ENCODE measurements at places on chromosomes 11 and 22. TPM values are rescaled to one million over a fixed set of nuclear protein-coding genes. Genes with fewer than 3 reads are reported as not detected.

DNA sequence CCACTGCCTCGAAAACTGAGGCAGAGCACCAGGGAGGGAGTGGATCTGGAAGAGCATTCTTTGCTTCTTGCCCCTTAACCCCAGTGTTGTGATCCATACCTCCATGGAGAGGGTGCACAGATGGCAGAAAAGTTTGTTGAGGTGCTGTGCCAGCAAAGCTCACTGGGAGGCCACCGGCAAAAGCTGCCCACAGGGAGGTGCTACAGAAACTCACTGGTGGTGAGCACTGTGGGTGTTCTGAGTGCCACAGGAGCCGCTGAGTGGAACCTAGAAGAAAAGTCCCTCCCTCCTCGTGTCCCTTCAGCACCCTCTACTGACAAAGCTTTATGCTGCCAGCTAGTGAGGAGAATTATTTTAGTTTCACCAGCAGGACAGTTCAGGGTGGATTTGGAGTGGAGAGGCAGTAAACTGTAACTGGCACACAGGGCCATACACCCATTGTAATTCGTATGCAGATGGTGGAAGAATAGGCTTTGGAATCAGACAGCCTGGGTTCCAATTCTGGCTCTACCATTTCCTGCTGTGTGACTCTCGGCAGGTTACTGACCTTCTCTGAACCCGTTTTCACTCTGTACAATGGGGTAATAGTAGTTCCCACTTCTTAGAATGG, 84.6 kb downstream of the SWAP70 start:
- DNase-seq, result peak; percentile 62

GRCh38 chr11:86151174-86152005, 82.5 kb upstream of the PICALM start:
- DNase-seq, result peak; percentile 39

GRCh38 chr22:22836635-22837034, 51.0 kb upstream of the IGLL5 start:
- DNase-seq, result no peak

GRCh38 chr11:117970400-117971024, 15.7 kb upstream of the IL10RA start:
- no peak for DNase-seq

GRCh38 chr11:129861702-129862522, 33.5 kb downstream of the NFRKB start:
- peak; percentile 88 for DNase-seq

- DNase-seq, result no peak
Measured at GRCh38 chr11:107621081-107621480, 30.1 kb downstream of the ELMOD1 start.

- DNase-seq, result no peak
Measured at GRCh38 chr22:38051261-38051660, 5.9 kb upstream of the PICK1 start.

DNA sequence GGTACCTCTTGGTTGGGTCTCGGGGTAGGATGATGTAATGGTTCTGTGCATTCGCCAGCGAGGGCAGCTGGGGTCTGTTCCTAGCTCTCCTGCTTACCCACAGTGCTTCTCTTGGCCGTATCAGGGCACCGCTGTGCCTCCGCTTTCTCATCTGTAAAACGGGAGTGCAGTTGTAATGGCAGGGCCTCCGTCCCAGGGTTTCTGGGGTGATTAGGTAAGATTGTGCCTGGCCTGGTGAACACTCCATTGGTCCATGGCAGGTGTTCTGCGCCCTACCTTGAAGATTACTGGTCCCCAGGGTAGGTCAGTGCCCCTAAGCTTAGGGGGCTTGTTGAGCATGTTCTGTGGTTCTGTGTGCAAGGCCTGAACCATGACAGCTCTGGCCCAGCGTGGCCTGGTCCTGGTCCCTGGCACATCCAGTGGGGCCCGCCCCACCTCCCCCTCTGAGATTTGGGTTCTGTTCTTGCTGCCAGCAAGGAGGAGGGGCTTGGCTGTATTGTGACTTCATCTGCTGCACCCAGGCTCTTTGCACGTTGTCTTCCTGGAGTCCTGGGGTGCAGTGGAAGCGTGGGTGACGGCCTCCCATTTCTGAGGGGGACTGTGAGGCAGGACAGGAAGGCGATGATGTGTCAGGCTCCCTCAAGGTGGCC, 4.9 kb downstream of the MYRF start:
- DNase-seq, result no peak

- DNase-seq, result no peak
Measured at GRCh38 chr22:30882974-30883533, 85.5 kb downstream of the MORC2 start.

GRCh38 chr11:18012122-18012905, 533 bp downstream of the SERGEF start:
- DNase-seq, result no peak

DNA sequence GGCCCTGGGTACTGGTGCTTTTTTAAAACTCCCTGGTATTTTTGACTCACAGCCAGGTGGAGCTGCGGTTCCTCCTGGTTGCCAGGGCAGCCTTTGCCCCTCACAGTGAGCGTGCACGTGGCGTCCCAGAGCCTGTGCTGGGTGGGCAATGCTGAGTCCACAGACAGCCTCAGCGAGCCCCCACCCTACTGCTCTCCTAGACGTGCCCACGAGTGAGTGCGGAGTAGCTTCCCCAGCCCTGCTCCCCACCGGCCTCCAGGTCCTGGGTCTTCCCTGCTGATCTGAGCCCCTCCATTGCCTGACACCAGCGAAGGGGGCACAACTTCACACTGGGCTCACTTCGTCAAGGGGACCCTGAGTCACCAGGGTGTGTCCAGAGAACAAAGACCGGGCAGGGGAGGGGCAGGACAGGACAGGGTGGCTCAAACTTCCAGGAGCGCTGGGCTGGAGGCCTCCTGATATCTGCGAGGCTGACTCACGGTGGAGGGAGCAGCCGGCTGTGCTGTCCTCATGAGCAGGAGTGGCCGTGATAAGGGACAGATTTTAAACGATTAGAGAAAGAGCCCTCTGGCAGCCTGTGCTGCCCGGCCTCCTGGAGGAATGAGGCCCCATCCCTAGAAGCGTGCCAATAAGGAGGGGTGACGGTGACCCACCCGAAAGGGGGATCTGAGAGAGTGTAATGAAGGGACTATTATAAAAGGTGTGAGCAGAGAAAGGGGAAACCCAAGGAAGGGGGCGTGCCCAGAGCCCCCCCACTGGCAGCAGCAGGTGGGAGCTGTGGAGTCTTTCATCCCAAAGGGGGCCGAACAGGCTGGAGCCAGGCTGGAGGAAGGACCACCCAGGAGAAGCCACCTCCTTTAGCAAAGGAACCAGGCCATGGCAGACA, 129.3 kb upstream of the FGF3 start:
- DNase-seq, result no peak

DNA sequence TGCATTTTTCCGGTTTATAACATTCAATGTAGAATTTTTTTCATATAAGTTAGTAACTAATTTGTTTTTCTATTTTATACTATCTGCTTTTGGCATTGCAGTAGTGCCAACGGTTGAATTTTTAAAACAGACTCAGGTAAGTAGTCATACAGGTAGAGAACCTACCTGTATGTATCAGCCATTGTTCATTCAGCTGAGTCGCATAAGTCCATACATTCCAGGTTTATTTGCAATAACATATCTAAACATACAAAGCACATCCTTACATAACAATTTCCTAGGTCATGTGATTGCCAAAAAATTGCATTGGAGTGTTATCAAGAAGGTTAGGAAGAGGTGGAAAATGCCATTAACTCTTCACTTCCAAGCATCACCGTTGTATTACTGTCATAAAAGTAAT, 1059.3 kb upstream of the CNTN5 start:
- no peak for DNase-seq

DNA sequence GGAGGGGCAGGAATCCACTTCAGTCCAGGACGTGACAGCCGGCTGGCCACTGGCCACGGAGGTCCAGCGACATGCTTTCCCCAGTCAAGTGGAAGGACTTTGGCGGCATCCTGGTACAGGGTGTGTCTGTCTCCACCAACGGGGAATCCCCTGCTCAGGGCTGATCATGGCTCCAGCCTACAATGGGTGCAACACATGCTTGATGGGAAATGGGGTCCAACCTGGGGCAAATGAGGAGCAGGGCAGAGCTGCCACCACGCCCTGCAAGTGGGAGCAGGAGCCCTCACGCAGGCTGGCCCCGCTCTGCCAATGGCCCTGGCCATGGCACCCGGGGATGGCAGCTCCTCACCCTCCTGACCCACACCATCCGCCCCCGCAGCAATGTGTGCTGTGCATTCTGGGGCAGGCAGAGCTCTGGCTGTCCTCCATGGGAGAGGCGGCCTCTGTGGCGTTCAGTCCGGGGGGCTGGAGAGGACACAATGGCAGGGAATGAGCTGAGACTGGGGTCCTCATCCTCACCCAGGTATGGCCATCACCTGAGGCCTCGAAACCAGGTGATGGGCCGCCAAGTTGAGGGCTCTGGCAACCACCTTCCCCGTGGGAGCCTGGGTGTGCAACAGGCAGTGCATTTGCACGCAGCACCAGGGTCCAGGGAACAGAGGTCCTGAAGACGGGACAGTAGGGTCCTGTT, 5.8 kb upstream of the SEPTIN5 start:
- DNase-seq, result no peak

DNA sequence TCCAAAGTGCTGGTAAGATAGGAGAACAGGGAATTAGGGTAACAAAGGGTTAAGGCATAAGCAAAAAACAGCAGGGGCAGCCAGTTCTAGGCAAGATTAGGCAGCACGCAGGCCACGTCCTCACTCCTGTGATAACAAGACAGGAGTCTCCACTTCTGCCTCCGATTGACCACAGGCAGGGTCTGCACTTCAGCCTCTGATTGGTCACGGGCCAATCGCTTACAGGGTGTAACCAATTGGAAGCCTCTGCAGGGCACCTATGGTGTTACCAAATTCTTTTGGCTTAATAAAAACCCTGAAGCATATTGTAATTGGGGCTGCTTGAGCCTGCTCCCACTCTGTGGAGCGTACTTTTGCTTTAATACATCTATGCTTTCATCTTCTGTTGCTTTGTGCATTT, 12.2 kb upstream of the GSTP1 start:
- no peak for DNase-seq

GRCh38 chr22:24952837-24953383, 394 bp downstream of the KIAA1671 start:
- no peak for DNase-seq

GRCh38 chr22:47148956-47149728, 386.7 kb downstream of the TBC1D22A start:
- DNase-seq, result no peak

DNA sequence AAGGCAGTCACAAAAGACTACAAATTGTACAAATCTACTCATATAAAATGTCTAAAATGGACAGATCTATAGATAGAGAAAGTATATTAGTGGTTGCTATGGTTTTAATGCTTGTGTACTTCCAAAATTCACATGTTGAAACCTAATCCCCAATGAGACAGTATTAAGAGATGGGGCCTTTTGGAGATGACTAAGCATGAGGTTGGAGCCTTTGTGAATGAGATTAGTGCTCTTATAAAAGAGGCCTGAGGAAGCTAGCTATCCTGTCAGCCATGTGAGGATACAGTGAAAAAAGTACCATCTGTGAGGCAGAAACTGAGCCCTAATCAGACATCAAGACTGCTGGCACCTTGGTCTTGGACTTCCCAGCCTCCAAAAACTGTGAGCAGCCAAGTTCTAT, 82.6 kb downstream of the CYP2R1 start:
- DNase-seq, result no peak

- DNase-seq, result no peak
Measured at GRCh38 chr11:132782102-132782501, 750.2 kb downstream of the OPCML start.

The ESRRA gene
- 47.2 TPM for total RNA-seq

The PRRG4 gene
- 3.1 TPM for total RNA-seq

The SLC2A11 gene
- total RNA-seq, result 14.3 TPM

The OMP gene
- not detected for total RNA-seq

The CECR2 gene
- 2.5 TPM for total RNA-seq

The KLHL35 gene
- 3.3 TPM for total RNA-seq

The MAP6 gene
- 1.1 TPM for total RNA-seq

The GRAMD1B gene
- 6.0 TPM for total RNA-seq

The SLC15A3 gene
- 0.43 TPM for total RNA-seq

The FOLR1 gene
- total RNA-seq, result 1.5 TPM

The THAP12 gene
- 27.5 TPM for total RNA-seq

The C11orf42 gene
- not detected for total RNA-seq

Data from epithelial cell of proximal tubule (primary cell).